Activated CD4-positive, alpha-beta T cell treated with anti-CD3 and anti-CD28 coated beads, Interleukin-2, Interleukin-6, amounts not matched to agents 100 ng/mL and 50 ng/mL, durations not matched to agents 16 hours and 8 hours (primary cell): ENCODE measurements at places on chromosomes 2 and 18.

- DNase-seq = no peak
Measured at GRCh38 chr2:65820454-65820853, 388.1 kb upstream of the SPRED2 start.

GRCh38 chr2:32514946-32515345, 112.9 kb upstream of the TTC27 start:
- DNase-seq = no peak

GRCh38 chr2:233399306-233400225, 45.3 kb downstream of the DGKD start:
- peak; percentile 32 for DNase-seq

DNA sequence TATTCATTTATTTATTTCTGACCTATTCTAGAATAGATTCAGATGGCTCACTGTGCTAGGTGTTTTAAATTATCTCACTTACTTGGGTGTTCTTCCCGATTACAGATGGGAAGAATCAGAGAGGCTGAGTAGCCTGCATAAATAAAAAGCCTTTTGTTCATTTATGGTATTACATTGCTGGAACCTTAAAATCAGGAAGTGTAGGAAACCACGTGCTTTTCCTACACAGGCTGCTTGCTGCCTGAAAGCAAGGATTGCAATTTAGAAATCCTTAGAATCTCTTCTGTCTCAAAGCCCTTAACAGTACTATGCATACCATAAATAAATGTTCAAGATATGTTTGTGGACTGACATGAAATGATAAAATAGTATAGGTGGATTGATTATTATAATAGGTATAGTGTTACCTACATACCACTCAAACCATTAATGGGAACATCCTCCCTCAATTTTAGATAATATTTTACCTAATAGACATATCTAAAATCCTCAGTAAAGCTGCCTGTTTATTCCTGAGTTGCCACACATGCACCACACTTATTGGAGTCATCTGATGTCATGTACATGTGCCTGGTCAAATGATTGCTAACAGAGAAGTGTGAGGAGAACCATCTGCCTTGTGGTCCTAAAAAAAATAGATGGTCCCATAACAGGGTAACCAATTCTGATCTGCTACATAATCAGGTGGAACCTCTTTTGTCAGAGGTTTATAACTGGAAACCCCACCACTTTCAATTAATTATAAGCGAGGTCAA, 73.5 kb upstream of the C2orf15 start:
- DNase-seq = no peak

DNA sequence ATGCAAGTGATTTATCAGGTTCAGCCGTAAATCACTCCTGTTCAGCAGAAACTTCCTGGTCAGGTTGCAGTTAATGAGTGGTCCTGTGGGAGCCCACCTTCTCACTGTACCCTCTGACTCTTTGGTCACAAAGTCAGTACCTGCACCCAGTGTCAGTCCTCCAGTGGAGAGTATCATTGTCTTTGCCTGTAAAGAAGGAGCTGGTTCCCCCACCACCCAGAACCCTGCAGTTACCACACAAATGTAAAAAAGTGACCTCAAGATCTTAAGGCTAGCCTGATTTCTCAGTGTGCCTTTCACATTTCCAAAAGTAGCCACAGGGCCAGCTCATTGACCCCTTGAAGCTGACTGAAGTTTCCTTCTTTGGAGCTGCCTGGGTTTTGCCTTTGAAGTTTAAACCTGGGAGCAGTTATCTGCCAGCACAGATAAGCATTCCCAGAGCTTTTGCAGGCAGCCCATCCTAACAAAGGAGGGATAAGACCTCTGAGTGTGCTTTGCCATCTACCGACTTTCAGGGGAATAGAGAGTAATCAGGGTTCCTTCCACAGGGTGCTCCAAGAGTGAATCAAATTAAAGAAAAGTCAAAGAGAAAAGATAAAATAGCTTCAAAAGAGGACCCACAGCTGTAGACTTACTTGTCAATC, 725.2 kb downstream of the CPS1 start:
- no peak for DNase-seq

DNA sequence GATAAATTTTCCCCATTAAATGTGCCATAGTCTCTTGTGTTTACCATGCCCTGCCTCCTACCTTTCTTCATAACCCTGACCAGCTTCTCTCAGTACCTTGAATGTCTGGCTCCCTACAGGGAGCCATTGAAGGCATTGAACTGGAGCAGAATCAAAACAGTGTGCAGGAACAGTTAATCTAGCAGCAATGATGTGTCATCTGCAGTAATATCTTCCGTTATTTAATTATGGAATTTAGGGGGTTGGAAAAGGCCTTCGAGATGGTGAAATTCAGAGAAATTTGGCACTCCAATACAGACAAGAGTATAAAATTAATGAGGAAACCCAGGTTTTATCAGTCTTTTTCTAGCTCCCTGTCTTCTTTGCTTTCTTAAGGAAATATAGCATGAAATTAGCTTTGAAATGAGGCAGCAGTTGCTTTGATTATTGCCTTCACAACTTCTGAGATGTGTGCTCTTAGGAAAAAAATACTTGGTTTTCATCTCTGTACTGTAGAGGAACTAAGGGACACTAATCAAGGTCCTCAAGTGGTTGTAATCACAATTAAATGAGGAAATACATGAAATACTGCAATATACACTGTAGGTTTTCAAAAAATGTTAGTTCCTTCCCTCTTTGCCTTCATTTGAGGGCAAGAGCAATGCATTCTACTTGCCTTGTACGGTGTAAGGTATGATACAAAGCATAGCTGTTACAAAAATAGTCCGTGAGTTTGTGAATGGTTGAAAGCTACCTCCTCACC, 369.1 kb downstream of the SETBP1 start:
- no peak for DNase-seq

DNA sequence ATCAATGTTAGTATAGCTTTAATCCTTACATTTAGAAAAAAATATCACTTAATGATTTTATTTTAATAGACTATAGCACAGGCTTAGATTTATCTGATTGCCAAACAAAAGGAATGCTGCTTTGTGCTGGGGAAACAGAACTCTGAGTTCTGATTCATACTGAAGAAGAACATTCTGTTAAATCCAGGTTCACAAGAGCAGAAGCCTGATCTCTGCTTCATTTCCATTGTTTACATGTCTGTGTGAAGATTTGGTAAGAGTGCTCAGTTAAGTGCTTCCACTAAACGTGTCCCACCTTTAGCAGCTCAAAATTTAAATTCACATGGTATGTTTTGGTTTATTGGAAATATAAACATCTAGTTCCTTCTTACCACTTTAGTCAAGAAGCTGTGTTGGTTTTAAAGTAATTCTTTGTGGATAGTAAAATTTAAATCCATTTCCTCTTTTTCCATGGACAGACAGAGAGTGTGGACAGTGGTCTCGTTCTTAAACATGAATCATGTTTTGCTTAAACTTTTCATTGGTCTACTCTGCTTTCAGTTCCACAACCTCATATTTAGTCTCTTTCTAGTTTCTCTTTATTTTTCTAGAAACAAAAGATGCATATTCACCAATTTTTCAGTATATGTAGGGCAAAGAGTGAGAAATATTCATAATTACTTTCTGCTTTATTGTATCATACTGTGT, 59.1 kb downstream of the NYAP2 start:
- no peak for DNase-seq

DNA sequence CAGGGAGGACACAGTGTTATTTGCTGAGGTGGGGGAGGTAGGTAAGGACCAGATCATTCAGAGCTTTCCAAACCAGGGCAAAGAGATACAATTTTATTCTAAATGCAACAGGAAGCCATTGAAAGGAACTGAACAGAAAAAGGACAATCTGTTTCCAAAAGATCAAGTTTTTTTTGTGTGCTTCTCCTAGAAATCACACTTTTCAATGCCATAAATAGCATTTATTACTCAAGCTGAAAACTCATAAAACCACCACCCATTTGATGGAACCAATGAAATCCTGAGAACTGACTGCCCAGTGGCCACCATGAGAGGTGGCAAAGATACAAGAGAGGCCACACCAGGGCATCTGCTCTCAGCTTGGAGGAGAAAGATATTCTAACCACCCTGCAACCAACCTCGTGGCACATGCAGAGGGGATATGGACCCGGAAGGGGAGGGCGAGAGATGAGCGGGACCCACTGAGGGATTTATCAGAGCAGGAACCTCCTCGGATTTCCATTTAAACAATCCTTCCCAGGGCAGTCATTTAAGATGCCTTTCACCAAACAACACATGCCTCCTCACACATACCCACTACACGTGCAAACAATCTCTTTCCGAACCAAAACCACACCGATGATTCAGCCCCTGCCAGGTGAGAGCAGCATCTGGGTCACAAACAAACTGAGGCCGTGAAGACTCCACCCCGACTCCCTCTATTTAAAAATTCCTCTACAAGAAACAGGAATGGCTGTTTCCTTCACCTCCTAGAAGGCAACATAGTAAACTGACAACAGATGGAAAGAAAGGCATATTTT, 8.8 kb downstream of the CYB5A start:
- DNase-seq = peak; percentile 3

DNA sequence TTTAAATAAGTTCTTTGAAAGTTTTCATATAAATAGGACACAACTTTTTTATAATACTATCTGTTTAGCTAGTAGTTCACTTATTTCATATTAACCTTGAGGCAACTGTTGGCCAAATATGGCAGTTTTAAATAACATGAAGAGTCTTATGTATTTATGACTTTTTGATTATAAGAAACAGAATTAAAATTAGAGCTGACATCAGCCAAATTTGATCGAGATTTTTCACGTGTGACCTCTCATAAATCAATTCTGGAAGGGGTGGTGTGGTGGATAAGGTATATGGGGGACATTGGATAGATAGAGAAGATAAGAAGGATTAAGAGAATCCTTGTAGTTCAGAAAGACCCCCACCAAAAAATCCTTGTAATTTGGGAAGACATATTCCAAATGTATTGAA, 776.6 kb downstream of the LRRTM4 start:
- DNase-seq = no peak

GRCh38 chr2:196341277-196341841, 170.0 kb upstream of the STK17B start:
- DNase-seq = no peak

- DNase-seq = peak; percentile 52
Measured at GRCh38 chr18:75478996-75479880, 51.7 kb upstream of the SMIM21 start.

DNA sequence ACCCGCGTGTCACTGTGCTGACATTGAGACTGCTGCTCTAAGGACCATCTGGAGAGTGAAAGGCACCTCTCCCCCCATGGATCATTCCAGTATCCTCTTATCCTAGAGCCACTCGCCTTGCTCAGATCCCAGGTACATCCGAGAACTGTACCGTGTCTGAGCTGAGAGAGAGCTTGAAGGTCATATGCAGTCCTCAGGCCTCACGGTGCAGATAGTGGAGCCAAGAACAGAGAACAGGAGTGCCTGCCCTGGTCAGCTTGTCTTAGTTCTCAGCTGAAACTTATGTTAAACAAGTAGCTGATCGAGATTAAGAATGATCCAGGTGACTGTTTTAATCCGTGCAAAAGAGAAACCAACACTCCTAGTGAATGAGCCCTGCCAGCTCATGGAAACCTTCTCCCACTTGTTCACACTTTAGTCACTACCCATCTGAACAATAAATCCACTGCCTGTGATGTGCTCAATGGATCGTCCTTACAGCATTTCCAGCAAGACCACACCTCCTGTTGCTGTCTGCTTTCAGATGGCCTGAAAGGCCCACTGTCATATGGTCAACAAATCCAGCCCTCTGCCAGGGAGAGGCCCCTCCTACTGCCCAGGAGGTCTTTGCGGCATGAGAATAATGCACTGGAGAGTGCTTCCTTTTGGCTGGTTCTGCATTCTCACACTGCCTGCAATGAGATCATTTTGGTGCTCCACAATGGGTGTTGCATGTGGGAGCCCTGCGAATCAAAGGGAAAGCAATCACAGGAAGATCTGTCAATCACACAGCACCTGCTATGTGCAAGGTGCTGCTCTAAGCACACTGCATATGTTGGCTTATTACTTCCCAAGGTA, 43.7 kb upstream of the APCDD1 start:
- no peak for DNase-seq

- no peak for DNase-seq
Measured at GRCh38 chr2:88318071-88318955, 134.2 kb downstream of the FOXI3 start.

DNA sequence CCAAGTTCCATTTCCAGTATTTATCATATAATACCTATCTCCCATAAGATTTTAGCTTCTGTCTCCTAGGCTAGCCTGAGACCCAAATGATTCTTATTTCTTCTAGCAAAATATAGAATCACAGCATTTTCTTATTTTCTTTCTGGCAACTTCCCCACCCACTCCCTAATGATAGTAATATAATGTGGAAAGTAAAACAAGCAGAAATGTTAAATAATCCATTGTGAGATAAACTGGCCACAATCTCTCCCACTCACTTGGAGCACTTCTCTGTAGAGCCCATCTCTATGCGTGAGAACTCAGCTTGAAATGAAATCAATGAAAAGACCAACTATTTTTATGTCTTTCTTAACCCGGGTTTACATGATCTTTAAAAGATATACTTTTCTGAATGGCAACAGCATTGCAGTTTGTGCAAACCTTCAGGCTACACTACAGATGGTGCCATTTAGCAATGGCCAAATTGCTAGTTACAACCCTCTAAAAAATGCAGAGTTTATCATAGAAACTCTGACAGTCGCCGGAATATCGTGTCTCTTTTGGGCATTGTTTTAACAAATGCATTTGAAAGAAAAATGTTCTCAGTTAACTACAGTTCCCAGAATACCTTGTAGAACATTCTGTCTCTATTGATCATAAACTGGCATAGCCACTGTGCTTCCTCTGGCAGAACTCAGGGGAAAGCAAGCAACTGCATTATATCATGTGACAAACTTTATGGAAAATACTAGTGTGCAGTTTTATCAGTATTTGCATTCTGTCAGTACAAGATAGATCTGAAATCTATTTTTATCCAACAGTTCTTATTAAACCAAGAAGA, 1407.4 kb upstream of the ZEB2 start:
- no peak for DNase-seq

DNA sequence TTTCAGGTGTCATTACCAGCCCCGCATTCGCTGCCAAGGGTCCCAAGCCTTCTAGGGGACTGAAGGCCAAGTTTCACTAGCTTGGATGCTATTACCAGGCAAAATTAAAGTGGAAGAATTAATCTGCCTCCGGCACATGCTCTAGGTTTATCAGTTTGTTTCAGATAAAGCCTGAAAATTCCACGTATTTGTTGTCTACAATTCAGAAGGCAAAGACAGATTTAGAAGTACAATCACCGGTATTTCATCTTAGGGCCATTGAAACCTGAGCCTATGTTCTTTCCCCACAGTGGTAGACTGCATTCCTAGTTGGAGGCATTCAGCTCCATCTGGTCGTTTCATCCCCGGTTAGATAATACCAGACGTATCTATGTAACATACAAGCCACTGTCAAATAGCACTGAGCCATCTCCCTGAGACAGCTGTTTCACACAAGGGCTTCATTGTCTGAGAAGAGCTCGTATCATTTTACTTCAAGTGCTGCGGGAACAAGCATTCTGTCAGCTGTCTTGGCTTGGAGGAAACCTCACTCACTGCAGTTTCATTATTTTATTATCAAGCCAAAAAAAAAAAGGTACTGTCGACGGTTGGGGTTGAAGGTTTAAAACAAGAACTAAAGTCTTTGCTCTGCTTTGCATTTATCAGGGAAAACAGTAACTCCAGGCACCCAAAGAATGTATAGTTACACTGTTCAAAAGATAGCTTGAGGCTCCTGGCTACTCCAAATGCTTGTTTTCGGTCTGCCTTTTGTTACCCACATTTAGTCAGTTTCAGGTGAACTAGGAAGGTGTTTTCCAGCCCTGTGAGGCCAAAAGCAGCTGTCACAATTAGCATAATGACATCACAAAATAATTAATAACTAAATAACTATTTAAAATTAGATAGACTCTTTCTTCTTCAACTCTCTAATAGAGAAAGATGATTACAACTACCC, 76.7 kb downstream of the TGIF1 start:
- no peak for DNase-seq

GRCh38 chr2:12452185-12452584, 264.6 kb upstream of the TRIB2 start:
- no peak for DNase-seq
